ENCODE measurements at places on chromosomes 7 and 10.

- peak; percentile 6 for DNase-seq
Measured at GRCh38 chr10:79054203-79055099, 14.3 kb upstream of the ZMIZ1 start.

DNA sequence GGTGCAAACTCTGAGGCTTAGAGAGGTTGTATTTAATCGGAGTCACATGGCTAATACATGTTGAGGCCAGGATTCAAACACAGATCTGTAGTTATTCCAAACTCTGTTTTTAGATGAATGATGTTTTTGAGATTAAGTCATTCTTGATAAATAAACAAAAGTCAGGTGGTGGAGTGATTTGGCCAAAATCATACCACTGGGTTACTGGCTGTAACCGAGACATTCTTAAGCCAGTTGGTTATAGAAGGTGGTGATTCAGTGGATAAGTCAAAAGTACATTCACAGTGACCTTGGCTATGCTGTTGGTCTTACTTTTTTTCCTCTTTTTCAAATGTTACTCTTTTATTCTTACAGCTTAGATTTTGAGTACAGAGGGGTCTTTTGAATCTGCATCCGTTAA lies 361.4 kb downstream of the KIF20B start:
- no peak for DNase-seq

DNA sequence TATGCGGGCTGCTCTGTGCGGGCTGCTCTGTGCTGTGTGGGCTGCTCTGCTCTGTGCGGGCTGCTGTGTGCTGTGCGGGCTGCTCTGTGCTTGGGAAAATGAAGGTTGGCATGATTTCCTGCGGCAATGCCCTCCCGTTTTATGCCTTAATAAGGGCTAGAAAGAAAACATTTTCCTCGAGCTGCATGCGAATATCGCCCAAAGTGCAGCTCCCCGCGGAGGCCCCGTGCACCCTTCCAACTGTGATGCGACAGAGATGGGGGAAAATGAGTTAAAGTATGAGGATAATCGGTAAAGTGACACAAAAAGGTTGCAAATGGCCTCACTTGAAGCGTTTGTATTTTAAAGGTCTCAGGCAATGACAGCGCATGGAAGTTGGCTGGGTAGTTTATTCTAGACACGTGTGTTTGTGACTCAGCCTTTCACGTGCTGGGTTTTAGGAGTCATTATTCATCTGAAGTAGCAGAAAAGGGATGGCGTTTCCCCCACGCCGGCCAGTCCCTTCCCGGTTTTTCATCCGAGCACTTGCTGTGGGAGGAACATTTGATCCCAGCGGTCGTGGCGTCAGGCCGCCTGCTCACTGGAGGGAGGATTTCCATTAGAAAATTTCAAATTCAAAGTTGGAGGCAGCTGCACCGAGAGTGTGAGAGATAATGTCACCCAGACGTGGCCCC lies 220.7 kb downstream of the ADARB2 start:
- no peak for DNase-seq

DNA sequence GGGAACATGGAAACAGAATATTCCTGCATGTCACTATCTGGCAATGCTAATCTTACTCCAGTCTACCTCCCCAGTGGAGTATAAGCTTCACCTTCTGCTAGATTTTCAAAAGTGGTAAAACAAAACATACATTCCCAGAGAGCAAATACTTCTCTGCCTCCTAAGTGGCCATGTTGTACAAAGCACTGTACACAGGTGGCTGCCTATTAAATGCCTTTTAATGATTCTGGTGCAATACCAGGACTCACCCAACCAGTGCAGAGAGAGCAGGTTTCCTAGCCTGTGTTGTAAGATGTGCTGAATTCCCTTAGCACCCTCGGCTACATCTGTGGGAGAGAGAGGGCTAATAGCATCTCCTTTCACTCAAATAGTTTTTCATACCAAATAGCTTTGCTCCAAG lies 684.3 kb upstream of the NRP1 start:
- DNase-seq: no peak

DNA sequence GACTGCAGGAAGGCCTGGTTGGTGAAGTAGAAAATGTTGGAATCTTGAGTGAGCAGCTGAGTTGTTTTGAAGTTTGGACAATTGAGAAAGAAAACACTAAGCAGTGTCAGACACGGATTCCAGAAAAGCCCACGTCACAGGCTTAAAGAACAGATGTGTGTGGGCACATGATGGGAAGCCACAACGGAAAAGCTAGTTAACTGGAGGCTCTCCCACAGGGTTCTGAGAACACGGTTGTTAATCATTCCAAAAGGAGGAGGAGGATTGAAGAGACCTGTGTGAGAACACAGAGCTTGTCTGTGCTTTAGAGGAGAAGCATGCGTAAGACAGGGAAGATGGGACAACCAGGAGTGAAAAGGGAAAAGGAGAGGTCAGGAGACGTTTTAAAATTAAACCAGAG lies 42.6 kb downstream of the SHH start:
- no peak for DNase-seq

- DNase-seq: no peak
Measured at GRCh38 chr7:14351167-14351566, 361.7 kb upstream of the ETV1 start.

- no peak for DNase-seq
Measured at GRCh38 chr7:156989766-156990535, 20.5 kb downstream of the MNX1 start.

DNA sequence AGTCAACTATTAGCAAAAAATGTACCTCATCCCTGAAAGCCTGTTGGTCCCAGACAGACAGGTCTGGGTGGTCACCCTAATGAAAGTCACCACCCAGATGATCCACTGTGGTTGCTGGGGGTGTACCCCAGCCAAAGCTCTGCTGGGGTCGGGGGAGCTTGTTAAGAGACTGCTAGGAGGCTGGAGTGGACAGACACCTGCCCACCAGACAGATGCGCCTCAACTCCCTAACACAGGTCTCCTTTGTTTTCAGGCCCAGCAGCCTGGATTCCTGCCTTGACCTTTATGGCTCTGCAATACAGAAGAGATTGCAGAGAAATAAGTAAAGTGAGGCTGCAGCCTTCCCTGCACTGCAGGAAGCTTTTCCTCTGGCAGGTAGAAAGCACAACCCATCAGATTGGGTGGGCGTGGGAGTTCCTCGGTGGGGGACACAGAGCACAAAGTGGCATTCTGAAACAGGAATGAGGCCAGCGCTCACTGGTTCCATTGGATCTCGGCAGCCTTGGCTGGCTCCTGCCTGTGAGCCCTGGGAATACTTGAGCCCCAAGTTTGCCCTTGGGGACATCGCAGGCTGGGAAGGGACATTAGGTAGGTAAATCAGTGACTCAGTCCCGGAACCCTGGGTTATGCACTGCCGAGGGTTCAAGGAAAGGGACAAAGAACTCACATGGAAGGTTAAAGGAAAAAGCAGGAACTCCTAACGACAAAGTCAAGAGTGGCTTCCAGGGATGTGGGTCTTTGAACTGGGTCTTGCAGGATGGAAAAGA lies 18.0 kb upstream of the ZNF488 start:
- no peak for DNase-seq

GRCh38 chr10:87643920-87644319 lies 15.8 kb upstream of the PAPSS2 start:
- no peak for DNase-seq

DNA sequence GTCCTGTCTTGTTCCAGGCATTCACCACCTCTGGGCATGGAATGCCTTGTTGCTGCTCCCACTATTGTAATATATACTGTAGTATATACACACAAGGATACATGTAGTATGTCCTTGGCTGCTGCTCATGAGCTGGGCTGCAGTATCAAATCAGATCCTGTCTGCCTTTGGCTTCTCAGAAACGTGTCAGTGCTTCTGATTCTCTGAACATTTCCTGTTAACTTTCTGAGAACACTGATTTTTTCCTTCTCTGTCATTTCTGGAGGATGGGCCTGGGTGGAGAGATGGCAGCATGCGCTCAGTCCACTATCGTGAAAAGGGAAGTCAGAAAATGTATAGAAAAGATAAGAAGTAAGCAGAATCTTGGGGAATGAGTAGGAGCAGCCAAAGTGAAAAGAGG lies 12.2 kb downstream of the SFTPA2 start:
- DNase-seq: no peak

- no peak for DNase-seq
Measured at GRCh38 chr10:12509794-12510100, 160.4 kb downstream of the CAMK1D start.

- DNase-seq: no peak
Measured at GRCh38 chr10:64011912-64012714, 490.9 kb downstream of the REEP3 start.

GRCh38 chr7:127252778-127253280 lies at the start of gene GRM8:
Gene GRM8, minus strand, starts transcription at chr7:127252941.
- DNase-seq: peak; percentile 13

DNA sequence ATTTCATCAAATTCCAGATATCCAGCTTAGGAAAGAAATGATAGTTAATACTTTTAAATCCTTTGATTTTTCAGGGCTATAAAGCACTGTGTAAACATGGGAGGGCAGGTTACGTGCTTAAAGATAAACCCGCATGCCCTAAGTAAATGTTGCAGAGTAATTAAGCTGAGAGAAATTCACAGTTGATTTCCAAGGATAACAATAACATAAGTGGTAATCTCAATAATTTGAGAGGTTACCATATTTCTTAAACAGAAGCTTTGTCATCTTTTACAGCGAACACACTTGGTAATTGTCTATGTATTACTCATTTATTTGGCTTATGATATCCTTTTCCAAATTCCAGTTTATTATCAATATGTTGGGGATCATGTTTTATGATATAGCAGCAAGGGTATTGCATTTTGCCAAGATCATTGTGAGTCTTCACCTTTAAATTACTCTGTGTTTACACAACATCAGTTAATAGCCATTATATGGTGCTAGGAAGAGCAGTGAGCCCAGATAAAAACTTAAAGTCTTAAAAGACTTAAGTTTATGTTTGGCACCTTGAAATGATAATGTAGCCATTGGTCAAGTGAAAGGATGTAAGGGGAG lies 15.4 kb downstream of the MGAM start:
- DNase-seq: no peak

DNA sequence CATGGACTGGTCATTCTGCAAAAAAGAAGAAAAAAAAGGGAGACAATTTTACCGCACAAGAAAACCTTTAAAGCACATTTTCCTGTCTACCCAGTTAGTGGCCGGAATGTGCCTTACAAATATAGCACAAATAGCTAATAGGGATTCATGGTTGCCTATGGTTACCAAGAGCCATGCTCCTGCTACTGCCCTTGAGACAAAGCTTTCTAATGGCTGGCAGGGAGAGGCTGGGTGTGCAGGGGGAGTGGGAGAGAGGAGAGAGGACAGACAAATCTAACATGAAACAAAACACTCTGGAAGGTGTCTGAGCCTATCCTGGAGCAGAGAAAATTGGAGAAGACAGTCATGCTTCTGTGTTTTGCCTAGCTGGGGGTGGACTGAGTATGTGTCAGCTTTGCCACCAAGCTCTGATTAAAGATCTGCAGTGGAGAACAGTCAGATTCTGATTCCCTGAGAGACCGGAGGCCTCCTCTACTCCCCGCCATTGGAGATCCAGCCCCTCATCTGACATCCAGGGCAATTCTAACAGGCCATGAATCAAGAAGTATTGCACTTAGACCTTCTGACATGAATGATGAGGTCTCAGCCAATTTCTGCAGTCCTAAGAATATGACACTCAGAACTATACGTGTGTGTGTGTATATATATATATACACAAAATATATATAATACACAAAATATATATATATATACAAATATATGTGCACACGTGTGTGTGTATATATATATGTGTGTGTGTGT lies 80.2 kb downstream of the PRTFDC1 start:
- DNase-seq: no peak

DNA sequence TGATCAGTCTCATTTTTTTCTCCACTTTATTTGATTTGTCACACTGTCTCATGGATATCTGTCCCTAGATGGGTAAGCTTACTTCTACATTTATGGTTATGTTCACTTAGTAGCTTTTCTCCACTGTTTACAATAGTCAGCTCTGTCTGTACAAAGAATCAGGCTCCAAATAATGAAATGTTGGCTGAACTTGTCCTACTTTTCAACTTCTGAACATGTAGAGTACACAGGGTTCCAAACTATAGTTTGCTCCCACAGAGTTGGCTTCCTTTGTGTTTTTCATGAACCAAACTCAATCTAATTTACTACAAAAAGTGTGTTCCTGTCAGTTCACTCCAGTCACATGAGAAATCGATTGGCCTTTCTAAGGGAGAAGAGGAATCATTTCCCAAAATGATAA lies 175.0 kb downstream of the CCDC71L start:
- no peak for DNase-seq

DNA sequence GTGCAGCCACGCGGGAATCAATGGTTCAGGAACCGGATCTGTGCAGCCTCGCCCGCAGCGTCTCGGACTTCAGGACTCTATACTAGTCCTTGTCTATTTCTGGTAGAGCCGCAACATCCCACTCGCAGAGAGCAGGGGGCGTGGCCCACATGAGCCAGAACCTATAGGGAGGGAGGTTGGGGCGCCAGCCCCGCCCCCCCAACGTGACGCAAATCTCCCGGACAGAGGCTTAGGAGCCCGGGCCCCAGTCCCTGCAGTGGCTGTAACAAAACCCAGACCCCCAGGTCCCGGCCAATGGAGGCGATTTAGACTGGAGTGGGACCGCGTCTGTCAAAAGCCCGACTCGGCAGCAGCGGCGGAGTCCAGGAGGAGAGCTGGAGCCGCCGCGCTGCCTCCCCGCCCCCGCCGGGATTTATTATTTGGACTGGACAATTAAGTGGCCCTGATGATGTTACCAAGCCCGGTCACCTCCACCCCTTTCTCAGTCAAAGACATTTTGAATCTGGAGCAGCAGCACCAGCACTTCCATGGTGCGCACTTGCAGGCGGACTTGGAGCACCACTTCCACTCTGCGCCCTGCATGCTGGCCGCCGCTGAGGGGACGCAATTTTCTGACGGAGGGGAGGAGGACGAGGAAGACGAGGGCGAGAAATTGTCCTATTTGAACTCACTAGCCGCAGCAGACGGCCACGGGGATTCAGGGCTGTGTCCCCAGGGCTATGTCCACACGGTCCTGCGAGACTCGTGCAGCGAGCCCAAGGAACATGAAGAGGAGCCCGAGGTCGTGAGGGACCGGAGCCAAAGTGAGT lies at the start of gene NKX2-3:
NKX2-3 (plus strand) TSS at position 256 of the 809 bp plus-strand sequence; CDS start at position 446, 190 bp downstream.
- peak; percentile 60 for DNase-seq

DNA sequence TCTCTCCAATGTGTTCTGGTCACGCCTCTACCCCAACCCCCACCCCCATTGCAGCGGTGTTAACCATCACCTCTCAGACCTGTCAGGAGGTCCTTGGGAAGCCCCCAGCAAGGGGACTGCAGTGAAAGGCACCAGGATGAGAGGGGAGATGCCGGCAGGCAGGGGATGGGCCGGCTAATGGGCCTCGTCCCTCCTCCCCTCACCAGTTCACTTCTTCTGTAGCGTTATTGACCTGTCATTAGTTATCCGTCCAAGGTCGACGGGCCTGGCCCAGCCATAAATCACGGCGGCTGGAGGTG lies 18.8 kb downstream of the POLL start:
- DNase-seq: no peak

- no peak for DNase-seq
Measured at GRCh38 chr10:90494183-90494582, 363.7 kb downstream of the HTR7 start.

DNA sequence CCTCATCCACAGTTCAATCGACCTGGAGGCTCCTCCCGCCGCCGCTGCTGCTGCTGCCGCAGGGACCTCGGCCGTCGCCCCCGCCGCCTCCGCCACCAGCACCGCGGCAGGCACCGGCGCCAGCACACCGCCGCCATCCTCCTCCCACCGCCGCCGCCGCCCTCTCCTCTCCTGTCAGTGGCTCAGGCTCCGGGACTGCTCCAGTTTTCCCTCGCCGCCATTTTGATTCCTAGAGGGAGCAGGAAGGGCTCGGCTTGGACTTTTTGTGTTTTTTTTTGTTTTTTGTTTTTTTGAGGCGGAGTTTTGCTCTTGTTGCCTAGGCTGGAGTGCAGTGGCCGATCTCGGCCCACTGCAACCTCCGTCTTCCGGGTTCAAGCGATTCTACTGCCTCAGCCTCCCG lies 3.0 kb upstream of the MCM10 start:
- DNase-seq: peak; percentile 17

Data from stimulated activated naive CD8-positive, alpha-beta T cell treated with anti-CD3 and anti-CD28 coated beads, Interleukin-15, amount 100 ng/mL, for 72 hours (primary cell).